COR-L47 (cell line): ENCODE measurements at places on chromosomes 11 and 22.

- no peak for DNase-seq
These were observed 2.4 kb upstream of the MFNG start for GRCh38 chr22:37488337-37489135.

DNA sequence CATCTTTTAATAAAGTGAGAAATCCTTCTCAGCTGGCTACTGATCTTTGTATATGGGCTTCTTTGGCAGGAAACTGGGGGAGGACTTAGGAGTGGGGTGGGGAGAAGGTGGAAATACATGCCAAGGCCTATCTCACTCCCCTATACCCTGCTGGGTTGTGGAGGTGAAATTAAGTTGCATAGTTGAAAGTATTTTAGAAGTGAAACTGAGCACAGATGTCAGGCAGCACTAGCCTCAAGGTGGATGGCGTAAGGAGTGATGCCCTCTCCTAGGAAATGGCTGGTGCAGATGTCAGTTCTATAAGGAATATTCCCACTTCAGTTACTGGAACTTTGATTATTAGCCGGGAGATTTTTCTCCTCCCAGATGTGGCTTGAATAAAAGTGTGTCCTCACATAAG is 46.3 kb downstream of the NNMT start:
- DNase-seq: no peak

DNA sequence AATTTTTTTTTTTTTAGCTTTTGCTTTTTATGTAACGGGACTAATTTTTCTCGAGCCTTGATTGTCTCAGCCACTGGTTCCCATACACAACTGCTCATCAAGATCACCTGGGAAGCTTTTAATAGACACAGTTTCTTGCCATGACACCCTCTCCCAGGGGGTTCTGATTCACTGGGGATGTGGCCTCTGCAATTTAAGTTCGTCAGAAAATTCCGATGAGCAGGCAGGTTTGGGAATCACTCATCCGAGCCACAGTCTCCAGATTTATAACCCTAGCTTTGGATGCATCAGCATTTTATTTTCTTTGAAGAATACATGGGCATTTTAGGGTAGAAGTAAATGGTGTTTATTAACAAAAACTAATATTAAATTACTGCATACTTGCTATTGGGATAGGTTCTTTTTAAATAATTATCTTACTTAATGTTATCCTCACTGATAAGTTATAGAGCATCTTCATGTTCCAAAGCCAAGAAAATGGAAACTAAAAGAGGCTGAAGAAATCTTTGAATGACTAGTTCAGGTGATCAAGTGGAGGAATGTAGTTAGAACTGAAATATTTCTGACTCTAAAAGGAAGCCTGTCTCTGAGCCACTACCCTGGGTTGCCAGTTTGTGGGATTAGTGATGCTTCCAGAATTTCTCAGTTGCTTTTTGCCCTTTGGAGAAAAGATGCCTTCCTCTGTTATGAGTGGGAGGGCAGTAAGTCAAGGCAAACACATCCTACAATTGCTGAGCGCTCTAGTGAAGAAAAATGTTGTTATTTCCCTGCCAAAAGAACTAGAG is 319.0 kb downstream of the DDX10 start:
- no peak for DNase-seq

GRCh38 chr11:129814244-129815014 is 1.2 kb upstream of the TMEM45B start:
- no peak for DNase-seq

- no peak for DNase-seq
These were observed 33.9 kb downstream of the ARRB1 start for GRCh38 chr11:75317446-75318122.

- no peak for DNase-seq
These were observed 88.4 kb downstream of the UBASH3B start for GRCh38 chr11:122743949-122744348.

GRCh38 chr11:122665861-122666260 is 10.3 kb downstream of the UBASH3B start:
- DNase-seq: no peak

GRCh38 chr11:12377824-12378593 is 638 bp downstream of the PARVA start:
- peak; percentile 33 for DNase-seq

GRCh38 chr11:97742717-97743116 is 1278.0 kb upstream of the CNTN5 start:
- DNase-seq: no peak

GRCh38 chr22:36816636-36817524 is at the start of gene PVALB:
Gene PVALB, minus strand, starts transcription at chr22:36817035. Its CDS starts 30 bp downstream, at chr22:36817005.
- DNase-seq: peak; percentile 55

- peak; percentile 63 for DNase-seq
These were observed 22.9 kb upstream of the JAM3 start for GRCh38 chr11:134045799-134046635.

- DNase-seq: no peak
These were observed 61.8 kb downstream of the IRAG1 start for GRCh38 chr11:10631761-10632160.

GRCh38 chr11:62603776-62604299 is 2.2 kb upstream of the MTA2 start:
- no peak for DNase-seq

DNA sequence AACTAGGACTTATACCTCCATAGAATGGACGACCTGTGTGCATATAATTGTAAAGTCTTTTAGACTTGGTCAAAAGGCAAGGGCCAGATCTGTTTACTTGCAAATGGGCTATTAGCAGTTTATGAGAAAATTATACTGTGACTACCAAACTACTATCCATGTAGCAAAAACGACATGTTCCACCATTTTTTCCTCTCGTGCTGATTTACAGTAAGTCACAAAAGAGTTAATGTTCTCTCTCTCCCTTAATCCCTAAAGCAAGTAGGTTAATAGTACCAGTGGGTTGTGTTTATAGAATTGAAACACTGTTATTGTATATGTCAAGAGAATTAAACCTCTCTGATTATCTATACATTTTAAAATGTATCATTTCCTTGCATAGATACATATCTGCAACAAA is 147.3 kb downstream of the MAML2 start:
- DNase-seq: no peak

- no peak for DNase-seq
These were observed 43.1 kb downstream of the LRP5 start for GRCh38 chr11:68355471-68355870.

DNA sequence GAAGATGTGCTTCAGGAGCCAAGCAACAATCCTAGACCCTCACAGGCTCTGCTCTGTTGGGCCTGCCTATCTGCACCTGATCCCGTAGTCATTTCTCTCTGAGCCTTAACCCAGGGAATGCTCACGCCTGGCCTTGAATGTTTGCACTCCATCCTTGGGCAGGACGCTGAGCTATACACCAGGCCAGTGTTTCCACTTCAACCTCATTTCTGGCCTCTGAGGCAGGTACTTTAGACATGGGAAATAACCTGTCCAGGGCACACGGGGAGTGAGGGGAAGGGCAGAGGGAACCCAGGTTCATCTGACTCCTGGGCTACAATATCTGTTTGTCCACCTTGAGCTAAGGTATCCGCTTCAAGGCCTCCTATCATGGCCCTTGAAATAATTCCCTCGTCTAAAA is 9.9 kb downstream of the RSPH14 start:
- DNase-seq: no peak

GRCh38 chr11:46234311-46234710 is 43.2 kb upstream of the CREB3L1 start:
- no peak for DNase-seq

GRCh38 chr11:6782720-6783119 is at the start of gene OR2AG1:
Gene OR2AG1, plus strand, starts transcription at chr11:6783020. Its CDS starts 2,018 bp downstream, at chr11:6785038.
- DNase-seq: no peak

DNA sequence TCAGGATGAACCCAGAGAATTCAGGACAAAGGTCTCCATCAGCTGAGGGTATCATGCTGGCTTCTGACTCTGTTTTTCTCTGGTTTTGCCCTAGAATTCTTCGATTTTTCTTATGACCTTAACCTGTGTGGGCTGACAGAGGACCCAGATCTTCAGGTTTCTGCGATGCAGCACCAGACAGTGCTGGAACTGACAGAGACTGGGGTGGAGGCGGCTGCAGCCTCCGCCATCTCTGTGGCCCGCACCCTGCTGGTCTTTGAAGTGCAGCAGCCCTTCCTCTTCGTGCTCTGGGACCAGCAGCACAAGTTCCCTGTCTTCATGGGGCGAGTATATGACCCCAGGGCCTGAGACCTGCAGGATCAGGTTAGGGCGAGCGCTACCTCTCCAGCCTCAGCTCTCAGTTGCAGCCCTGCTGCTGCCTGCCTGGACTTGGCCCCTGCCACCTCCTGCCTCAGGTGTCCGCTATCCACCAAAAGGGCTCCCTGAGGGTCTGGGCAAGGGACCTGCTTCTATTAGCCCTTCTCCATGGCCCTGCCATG is 16.8 kb downstream of the SERPING1 start:
- DNase-seq: no peak

DNA sequence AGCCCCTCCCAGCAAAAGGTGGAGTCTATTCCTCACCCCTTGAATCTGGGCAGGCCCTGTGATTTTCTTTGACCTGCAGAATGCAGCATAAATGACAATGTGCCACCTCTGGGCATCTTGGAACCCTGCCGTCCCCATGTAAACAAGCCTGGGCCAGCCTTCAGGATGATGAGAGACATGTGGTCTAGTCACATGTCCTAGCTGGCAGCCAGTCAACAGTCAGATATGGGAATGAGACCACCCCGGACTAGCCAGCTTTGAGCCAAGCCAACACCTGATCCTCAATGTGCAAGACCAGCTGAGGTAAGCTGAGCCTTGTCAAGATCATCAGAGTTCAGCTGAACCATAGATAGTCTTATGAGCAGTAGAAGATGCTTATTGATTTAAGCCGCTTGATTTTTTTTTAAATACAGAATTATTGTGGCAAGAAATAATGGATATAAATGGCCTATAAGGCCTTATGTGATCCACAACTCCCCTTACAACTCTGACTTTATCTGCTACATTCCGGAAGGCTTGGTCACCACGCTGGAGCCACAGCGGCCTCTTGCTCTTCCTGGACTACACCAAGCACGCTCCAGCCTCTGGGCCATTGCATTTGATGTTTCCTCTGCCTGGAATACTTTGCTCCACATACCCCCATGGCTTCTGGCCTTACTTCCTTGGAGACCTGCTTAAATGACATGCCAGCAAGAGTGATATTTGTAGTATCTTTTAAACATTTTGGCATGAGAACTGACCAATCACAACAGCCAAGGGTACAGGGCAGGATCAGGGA is 225.9 kb upstream of the SESN3 start:
- DNase-seq: no peak

DNA sequence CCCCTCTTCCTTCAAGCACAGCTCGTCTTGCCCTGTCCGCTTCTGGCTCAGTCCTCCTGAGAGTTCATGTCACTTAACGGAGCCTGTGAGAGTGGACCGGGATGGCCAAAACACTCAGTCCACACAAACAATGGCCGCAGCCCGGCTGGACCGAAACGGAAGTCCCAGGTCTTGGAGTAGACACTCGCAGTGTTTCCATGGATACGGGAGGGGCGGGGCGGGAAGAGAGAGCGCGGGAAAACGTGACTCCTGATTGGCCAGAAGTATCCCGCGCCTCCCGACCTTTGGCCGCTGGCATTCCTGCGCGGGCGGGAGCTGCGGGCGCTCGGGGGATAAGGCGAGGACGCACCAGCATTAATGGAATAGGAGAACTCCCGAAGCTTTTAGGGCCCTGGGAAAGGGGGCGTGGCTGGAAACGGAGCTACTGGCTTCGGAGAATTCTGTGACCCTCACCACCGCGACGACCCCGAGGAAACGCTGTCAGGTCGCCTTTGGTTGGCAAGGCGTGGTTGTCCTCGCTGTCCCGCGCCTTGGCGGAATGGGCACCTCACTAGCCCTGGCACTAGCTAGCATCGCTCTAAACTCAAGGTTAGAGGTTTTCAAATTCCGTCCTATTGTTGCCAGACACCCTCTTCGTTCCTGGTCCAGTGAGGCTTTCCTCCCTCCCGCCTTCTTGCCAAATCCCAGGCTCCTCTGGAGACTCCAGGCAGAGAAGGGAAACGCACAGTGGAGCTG is at the start of the genes NLRP14 and ZNF214:
TSS of gene NLRP14 (plus strand) at position 297 of the 735 bp plus-strand sequence. CDS start 18,108 bp downstream, outside the sequence.
TSS of gene ZNF214 (minus strand) at position 164 of the 735 bp plus-strand sequence. CDS start 17,511 bp downstream, outside the sequence.
- DNase-seq: no peak

DNA sequence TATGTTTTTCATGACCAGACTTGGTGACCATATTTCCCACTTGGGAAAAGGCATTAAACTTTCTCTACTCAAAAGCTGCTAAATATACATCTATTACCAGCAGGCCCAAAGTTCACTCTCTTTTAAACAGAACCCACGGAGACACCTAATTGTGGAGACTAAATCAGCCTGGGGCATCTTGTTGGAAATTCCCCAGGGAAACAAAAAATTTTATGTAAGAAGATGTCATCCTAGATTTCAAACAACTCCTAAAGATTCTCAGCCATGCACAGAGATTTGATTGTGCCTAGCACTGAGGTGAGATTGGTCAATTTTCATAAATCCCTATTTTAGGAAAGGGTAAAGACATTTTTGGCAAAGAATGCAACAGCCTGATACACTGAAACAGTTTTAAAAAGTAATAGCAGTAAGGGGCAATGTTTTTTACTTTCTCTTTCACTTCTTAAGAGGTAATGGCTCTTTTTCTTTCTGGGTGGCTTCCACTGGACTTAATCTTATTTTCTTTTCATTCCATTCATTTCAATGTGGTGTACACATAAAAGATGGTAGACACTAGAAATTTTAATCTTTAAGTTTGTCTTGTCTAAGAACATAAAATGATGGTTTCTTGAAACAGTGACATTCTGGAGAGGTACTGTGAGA is 9.6 kb downstream of the OR52N2 start:
- no peak for DNase-seq

DNA sequence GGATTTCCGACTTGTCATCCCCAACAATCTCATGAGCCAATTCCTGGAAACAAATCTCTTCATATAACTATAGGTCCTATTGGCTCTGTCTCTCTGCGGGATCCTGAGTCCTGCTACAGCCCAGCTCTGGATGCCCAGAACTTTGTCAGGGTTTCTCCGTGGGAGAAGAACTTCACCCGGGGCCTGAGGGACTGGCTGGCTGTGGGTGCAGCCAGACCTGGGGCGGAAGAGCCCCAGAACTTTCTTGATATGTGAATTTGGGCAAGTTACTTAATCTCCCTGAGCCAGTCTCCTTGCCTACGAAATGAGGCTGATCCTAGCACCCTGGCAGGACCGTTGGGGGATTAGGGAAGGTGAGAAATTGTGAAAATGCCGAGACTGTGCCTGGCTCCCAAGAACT is 6.6 kb upstream of the TRIM29 start:
- no peak for DNase-seq

- DNase-seq: no peak
These were observed 24.9 kb downstream of the COMMD9 start for GRCh38 chr11:36264011-36264972.

GRCh38 chr11:16960250-16960649 is 54.0 kb downstream of the PLEKHA7 start:
- DNase-seq: no peak

DNA sequence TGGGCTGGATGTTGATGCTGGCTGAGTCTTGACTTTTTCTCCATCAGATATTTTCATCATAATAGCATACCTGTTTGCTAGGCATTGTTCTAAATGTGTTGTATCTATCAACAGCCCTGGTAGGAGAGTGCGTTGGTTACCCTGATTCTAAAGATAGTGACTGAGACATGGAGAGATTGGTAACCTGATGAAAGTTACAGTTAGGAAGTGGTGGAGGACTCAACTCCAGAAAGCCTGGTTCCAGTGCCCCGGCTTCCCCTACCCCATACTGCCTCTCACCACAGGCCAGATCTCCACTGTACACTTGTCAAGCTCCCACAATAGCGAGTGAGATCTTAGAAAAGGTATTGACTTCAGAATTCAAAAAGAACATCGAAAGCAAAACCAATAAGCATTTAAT is 22.8 kb upstream of the RELT start:
- no peak for DNase-seq

GRCh38 chr11:128331317-128331716 is 256.0 kb downstream of the ETS1 start:
- DNase-seq: no peak

- DNase-seq: no peak
These were observed 108.4 kb upstream of the GRAMD1B start for GRCh38 chr11:123321636-123322035.
